Stimulated activated CD4-positive, alpha-beta T cell treated with anti-CD3 and anti-CD28 coated beads, Interleukin-1b, Interleukin-23, amount 100 ng/mL, for 4 hours (primary cell): ENCODE measurements at places on chromosomes 5 and 9.

DNA sequence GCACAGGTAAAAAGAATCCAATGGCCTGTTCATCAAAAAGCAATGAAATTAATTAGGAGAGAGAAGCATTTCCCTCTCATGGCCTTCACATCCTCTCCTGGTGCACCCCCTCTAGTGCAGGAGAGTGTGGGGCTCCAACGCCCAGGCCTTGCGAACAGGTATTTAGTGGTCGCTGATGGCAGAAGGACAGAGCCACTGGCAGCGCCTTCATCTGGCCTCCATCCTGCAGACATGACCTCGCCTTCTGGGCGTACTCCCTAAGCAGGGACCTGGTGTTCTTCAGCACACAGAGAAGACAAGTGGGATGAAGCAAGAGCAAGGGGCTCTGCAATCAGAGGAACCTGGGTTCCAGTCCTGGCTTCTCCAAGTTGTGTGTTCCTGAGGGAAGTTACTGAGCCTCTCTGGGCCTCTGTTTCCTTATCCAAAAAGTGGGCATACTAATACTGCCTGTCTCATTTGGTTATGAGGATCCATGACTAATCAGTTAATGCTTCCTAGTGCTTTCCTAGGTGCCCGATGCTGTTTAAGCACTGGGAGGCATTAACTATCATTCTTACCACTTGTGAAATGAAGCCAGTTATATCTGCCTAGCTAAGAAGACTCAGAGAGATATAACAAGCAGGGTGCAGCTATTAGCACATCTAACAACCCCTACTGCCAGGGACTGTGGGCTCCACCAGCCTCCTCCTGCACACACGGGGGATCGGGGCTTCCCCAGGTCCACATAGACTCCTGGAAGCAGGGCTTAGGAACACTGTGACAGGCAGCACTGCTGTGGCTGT, 77.3 kb downstream of the SEMA4D start:
- no peak for DNase-seq

DNA sequence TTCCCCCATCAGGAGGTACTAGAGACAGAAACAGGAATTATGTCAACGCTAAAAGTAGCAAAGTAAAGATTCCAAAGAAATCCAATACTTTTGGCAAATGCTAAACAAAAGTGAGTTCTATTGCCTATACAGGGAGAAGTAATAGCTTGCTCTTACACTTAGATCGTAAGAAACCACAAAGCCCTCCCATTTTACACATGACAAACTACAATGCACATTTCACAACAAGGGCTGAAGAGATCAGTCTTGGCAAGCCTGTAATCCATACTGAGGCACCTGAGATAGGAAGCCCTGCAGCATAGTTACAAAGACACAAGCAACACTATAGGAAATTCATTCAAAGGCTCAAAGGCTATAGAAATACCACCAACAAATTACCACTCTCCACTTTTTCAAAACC, 7.7 kb downstream of the HNRNPK start:
- DNase-seq: no peak

DNA sequence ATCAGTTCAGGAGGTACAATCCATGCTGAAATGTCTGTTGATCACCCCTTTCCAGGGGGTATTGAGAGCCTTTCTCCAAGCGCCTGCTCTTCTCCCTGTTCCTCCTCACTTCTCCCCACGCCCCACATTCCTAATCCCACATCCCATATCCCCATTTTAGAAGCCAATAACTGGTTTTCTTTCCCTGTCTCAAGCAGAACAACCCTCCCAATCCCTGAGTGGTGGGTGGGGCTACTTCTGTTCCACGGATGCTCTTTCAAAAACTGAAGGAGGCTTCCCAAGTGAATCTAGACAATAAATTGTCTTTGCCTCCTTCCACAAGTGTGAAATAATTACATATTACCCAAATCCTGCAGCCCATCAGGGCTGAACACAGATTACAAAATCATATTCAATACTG, 77.0 kb upstream of the SEMA6A start:
- no peak for DNase-seq

GRCh38 chr5:39892708-39893107, 467.9 kb upstream of the DAB2 start:
- DNase-seq: no peak

DNA sequence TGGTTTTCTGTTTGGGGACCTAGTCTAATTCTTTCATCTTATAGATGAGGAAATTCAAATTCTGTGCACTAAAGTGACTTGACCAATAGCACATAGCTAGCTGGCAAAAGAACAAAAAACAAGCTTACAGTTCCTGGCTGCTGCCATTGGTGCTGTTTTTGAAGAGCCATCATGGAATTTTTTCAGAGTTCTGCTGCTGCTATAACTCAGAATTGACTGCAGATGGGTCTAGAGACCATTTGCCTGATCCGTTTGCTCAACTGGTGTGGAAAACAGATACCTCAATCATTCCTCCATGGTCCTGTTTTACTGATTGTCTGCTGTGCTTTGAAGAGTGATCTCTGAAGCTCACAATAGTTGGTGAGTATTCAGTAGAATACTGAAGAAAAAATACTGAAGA, 15.2 kb downstream of the FBXL7 start:
- DNase-seq: no peak

DNA sequence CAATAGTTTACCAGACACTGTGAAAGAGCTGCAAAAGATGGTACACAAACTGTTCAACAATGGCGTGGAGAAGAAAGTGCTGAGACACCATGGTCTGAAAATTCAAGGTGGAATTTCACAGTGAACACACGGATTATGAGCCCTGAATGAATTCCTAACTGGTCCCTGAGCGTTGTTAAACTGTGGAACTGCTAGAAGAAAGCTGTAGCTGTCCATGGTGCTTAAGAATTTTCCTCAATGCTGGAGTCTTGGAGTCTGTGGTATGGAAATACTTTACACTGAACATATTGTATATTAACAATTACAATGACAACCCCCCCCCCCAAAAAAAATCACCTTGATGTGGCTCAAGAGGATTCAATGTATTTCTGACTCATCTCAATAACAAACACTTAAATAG, 68.5 kb downstream of the SLC24A2 start:
- no peak for DNase-seq

DNA sequence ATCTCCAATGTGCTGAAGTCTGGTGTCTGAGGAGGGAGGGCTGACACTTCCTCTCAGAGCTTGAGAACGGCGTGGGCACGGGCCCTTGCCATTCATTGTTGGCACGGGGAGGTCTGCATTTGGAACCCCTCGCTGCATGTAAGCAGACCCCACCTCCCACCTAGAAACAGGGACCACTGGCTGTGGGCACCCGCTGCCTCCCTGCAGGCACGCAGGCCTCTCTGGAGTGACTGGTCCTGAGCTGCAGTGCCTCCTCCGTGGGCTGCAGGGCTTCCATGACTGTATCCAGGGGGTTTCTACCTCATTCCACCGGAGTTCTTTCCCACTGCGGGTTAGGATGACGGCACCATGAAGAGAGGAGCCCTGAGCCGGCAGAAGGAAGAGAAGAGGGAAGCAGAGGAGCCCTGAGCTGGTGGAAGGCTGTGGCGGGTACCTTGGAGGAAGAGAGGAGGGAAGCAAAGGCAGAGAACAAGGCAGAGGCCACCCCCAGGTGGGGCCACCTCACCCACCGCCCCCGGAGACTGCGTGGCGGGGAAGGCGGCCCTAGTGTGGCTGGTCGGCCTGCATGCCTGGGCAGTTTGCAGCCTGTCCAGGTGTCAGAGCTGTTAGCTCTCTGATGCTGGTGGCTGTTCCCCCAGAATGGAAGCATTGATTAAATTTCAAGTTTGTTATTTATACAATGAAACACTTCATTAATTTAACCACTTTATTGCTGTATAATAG, 74.9 kb upstream of the CACNA1B start:
- DNase-seq: no peak

GRCh38 chr9:27340961-27341511, 44.1 kb upstream of the EQTN start:
- no peak for DNase-seq

GRCh38 chr5:59790776-59791475, 102.6 kb downstream of the PDE4D start:
- no peak for DNase-seq

GRCh38 chr5:126274763-126275125, 148.5 kb upstream of the GRAMD2B start:
- DNase-seq: no peak

DNA sequence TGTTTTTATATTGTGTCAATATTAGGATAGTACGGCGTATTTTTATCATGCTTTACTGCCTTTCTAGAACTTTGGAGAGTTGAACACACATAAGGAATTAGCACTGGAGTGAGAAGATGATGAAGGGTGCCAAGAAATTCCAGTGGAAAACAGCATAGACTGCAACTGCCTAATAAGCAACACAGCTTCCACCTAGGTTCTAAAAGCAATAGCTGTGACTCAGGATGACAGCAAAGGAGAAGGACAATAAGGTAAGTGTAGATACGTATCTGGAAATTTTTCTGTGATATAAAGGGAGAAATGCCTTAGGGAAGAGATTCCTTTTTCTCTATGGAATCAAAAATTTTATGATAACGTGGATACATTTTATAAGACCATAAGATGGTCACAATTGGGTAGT, 7.4 kb downstream of the PTPRD start:
- no peak for DNase-seq

GRCh38 chr9:78463750-78464149, 166.8 kb downstream of the PSAT1 start:
- DNase-seq: no peak

DNA sequence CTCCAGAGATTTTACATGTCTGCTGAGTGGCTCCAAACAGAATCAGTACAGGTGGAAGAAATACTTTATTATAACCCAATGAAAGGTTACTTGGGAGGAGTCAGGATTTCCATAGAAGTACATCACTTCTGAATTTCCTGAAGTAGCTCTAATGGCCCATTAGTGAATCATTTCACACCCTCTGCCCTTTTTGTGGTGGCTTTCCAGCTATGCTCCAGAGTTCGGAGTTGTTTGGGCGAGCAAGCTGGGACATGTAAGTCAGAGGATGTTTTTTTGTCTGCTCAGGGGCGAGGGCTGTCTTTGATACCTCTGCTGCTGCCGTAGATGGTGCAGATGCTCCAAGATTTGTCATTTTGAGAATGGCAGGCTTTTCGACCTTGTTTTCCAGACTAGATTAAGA, 226.1 kb downstream of the GOLPH3 start:
- no peak for DNase-seq

DNA sequence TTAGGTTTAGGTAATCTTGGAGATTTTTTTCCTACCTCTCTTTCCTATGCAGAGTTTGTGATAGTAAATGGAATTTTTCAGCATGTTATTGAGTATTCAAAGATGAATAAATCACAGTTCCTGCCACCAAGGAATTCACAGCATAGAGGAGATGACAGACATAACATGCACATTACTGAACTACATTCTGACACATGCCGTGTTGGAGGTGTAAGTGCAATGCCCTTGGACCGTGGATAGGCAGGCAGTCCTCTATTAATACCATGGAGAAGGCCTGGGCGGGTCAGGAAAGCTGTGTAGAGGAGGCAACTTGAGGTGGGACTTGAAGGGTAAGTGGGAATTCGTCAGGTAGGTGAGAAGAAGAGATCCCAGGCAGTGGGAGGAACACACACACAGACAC, 43.9 kb downstream of the MCCC2 start:
- DNase-seq: no peak

- no peak for DNase-seq
Measured at GRCh38 chr5:59873113-59873512, 20.4 kb downstream of the PDE4D start.

DNA sequence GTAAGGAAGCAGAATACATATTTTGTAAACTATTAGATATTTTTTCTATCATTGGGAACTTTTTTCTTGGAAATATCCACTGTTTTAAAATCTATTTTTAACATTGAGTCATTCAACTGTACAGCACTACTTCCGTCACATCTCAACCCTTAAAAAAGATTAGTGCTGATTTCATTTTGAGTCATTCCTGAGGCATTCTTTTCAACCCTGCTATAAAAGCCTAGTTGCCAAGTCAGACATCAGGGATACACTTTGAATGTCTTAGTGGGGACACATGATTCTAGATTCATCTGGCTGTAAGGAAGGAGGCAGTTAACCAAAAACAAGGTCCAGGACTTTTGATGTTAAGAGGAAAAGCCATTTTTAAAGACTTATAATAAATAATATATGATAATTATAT, 160.9 kb downstream of the GIN1 start:
- no peak for DNase-seq

GRCh38 chr9:136587145-136587943, 41.5 kb upstream of the NOTCH1 start:
- DNase-seq: no peak
